ENCODE measurements at places on chromosomes 5 and 9.

GRCh38 chr5:14351845-14352712, 208.9 kb downstream of the TRIO start:
- DNase-seq, result peak; percentile 19

DNA sequence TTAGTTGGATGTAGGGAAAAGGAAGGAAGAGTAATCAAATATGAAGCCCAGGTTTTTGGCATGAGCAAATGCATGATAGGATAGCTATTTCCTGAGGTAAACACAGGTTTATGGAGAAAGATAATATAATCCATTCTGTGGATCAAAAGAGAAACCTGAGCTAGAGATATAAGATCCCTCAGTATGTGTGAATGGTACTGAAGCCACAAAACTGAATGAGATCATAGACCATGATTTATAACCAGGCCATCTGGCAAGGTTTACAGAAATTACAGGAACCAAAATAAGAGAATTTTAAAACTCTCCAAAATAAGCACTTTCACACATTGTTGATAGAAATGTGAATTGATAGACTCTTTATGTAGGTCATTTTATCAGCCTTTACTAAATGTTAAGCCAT, 28.7 kb upstream of the ECM2 start:
- no peak for DNase-seq

DNA sequence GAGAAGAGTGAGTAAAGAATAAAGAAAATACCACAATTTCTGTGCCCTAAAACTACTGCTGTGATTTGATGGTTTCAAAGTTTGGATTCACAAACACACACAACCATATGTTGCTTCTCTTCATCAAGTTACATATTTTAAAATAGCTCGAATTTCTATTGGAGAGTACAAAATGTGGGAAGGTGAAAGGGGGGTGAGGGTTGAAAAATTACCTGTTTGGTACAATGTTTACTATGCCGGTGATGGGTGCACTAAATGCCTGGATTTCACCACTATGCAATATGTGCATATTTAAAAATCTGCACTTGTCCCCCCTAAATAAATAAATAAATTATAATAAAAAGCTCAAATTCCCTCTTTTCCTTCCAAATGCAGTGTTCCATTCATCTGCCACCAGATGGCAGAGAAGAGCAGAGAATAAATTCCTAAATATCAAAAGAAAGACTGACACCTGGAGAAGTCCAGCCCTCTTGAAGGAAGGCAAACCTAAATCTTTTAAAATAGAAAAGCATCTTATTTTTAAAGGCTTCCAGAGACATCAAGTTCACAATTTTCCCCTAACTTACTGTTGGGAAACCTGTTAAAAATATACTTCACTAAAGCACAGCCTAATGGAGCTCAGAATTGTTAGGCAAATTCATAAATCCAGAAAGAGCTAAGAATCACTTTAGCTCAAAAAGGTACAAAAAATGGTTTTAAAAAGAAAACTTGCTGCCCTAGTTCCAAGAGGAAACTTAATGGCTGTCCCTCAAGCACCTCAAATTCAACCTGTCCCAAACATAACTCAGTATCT, 24.8 kb upstream of the HNRNPA0 start:
- no peak for DNase-seq

- no peak for DNase-seq
These were observed 1731.2 kb upstream of the CDH6 start for GRCh38 chr5:29462241-29462640.

GRCh38 chr9:133761641-133762248, 23.6 kb upstream of the SARDH start:
- no peak for DNase-seq

DNA sequence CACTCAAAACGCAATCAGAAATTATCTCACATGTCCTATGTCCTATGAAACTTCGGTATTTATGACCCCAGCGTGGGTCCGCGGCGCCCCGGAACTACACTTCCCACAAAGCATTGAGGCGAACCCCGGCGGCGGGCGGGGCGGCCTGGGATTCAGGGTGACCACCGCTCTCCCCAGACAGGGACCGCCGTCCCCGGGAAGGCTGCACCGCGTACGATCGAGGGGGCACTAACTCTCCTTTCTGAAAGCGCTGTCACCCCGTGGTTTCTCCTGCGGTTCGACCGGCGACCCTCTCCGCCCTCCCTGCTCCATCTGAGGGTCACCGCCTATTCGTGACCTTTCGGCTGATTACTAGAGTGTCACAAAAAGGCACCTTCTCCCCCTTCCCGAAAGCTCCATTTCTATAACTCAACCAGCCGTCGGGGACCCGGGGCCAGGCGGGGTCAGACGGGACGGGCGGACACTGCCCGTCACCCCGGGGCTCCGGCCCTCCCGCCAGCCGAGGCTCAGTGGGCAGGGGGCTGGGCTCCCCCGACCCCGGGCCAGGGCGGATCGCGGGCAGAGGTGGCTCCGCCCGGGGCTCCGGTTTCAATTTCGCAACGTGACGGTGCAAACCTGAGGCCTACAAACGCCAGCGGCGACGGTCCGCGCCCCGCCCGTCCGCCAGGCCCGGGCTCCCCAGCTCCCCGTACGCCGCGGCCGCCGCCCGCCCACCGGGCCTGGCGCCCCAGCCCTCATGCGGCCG, 1.3 kb downstream of the ECPAS start:
- peak; percentile 33 for DNase-seq

All from stimulated activated CD4-positive, alpha-beta T cell treated with anti-CD3 and anti-CD28 coated beads, Interleukin-1b, Interleukin-23, amount 100 ng/mL, for 1 hour (primary cell).